NB4 (cell line): ENCODE measurements at places on chromosomes 2 and 18.

DNA sequence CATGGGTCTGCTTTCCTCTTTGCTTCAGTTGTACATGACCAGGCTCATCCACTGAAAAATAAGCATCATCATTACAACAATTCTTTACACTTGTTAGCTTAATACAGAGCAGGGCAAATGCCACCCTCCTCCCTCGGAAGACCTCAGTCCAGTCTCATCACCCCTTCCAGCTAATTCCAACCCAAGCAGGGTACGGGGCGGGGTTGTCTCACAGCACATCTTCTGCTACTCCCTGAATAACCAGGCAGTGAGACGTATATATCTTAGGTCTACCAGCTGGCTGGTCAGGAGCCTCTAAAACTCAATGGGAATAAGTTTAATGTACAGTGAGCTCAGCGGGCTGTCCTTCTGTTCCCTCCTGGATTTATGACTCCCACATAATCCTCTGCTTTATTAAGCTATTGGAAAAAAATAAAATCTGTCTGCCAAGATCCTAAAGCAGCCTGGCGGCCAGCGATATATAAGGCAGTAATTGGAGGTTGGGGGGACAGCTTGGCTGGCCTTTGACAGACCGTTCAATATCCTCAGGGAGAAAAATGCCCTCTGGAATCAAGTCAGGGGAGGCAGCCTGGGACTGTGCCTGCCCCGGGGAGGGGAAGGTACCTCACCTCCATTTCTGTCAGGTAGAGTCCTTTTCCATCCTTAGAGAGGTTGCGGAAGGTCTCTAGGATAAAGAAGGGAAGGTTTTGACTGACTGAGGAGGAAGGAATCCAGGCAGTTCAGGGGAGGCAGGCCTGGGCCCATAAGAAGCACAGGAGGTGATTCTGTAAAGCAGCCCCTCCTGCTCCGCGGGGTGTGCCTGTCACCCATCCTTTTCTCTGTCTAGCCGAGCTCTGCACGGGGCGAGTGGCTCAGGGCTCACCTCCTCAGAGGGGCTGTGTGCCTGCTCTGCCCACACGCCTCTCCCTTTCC is 76.3 kb downstream of the CAPN13 start:
- no peak for DNase-seq

DNA sequence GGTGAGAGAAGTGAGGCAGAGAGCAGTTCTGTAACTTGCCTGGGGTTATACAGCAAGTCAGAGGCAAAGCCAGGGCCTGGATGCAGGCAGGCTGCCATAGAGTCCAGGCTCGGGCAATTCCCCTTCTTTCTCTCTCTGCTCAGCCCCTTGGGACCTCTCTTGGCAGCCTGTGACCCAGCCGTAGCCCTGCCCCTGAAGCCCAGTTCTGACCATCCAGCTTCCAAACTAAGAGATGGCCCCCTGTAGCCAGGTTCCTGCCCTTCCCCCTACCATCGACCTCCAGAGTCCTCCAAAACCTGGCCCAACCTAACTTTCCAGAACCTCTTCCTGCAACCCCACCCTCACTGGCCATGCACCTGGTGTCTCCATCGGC is 201.2 kb downstream of the CTIF start:
- DNase-seq, result no peak

- peak; percentile 74 for DNase-seq
Measured at GRCh38 chr18:74081966-74082741, 65.5 kb downstream of the FBXO15 start.

DNA sequence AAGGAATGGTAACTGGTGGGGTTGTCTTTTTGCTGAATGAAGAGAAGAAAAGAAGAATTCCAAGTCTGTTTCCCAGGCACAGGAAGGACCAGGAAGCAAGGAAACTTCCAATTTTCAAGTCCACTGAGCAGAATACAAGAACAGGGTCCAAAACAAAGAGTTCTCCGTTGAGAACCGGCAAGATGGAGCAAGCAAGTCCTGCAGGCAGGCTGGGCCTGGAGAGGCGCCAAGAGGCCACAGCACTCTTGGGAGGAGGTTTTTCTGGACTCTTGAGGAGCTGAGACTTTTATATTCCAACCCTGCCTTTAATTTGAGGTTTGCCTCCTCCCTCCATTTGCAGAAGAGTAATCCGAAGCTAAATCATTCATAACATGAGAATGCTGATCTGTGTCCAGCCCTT is 224.5 kb downstream of the IKZF2 start:
- DNase-seq, result no peak
